ENCODE measurements at places on chromosomes 7 and 10.

DNA sequence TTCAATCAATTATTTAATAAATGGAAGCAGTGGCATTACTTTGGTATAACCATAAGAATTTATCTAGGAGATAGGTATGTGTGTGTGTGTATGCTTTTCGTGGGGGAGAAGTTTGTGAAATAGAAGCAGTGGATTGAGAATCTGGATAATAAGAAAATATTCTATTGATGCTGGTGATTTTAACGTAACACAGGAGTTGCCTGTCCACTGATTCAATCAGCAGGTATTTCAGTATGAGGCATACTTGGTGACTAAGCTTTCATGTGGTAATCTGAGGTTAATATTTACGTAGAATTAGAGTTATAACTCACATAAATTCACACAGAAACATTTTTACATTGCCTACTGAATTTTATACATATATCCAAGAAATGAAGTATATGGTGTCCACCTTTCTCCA lies 568.0 kb downstream of the ZWINT start:
- no peak for DNase-seq

GRCh38 chr10:3783316-3783681 lies 1.7 kb downstream of the KLF6 start:
- peak; percentile 65 for DNase-seq

- DNase-seq = no peak
Observed at GRCh38 chr7:38217672-38218071, 39.6 kb downstream of the STARD3NL start.

GRCh38 chr7:2452074-2452507 lies 24.1 kb downstream of the GRIFIN start:
- no peak for DNase-seq

GRCh38 chr10:77201135-77202106 lies 436.2 kb downstream of the KCNMA1 start:
- no peak for DNase-seq

GRCh38 chr10:77087366-77087765 lies 550.2 kb downstream of the KCNMA1 start:
- DNase-seq = no peak

- no peak for DNase-seq
Observed at GRCh38 chr7:84677117-84677732, 482.6 kb upstream of the SEMA3A start.

DNA sequence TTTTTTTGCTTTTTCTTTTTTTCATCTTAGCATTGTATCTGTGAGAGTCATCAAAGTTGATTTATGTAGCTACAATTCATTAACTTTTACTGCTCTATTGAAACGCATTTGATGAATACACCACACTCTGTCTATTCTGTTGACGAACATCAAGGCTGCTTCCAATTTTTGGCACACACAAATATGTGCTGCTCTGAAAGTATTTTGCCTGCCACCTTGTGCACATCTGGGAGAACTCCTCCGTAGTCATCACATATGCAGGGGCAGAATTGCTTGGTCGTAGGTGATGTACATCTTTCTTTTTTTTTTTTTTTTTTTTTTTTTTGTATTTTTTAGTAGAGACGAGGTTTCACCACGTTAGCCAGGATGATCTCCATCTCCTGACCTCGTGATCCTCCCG lies 796.8 kb downstream of the KCNMA1 start:
- no peak for DNase-seq

DNA sequence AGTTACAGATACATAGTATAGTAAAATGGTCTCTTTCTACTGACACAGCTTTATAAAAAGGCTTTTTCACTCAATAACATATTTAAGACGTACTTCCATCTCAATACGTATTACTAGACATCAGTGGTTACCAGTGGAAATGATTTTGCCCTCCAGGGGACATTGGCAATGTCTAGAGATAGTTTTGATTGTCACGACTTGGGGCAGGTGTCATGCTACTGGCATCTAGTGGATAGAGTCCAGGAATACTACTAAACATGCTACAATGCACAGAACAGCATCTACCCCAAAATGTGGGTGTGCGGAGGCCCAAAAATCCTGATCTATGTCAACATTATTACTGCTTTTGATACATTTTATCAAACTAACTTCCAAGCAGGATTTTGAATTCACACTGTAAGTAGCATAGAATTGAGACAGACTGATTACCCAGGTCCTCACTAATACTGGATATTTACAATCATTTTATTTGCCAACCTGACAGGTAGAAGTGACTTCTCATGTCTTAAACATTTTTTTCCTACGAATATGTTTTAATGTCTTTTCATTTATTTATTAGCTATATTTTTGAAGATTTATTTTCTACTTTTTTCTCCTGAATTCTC lies 53.8 kb downstream of the HGF start:
- DNase-seq = no peak

Data from effector memory CD8-positive, alpha-beta T cell (primary cell).